ENCODE measurements at places on chromosomes 11 and 22. TPM values are rescaled to one million over a fixed set of nuclear protein-coding genes. Genes with fewer than 3 reads are reported as not detected.
A peak's percentile ranks its signal among the peaks of the same experiment; 100 is the strongest.

TSGA10IP gene
- total RNA-seq = not detected

HNRNPUL2 gene
- total RNA-seq = 60.0 TPM

CARD18 gene
- not detected for total RNA-seq

A4GALT gene
- 16.2 TPM for total RNA-seq

IGSF9B gene
- total RNA-seq = 4.3 TPM

GALNT18 gene
- total RNA-seq = 0.43 TPM

TBX1 gene
- 5.3 TPM for total RNA-seq

ZNF214 gene
- 0.70 TPM for total RNA-seq

DNA sequence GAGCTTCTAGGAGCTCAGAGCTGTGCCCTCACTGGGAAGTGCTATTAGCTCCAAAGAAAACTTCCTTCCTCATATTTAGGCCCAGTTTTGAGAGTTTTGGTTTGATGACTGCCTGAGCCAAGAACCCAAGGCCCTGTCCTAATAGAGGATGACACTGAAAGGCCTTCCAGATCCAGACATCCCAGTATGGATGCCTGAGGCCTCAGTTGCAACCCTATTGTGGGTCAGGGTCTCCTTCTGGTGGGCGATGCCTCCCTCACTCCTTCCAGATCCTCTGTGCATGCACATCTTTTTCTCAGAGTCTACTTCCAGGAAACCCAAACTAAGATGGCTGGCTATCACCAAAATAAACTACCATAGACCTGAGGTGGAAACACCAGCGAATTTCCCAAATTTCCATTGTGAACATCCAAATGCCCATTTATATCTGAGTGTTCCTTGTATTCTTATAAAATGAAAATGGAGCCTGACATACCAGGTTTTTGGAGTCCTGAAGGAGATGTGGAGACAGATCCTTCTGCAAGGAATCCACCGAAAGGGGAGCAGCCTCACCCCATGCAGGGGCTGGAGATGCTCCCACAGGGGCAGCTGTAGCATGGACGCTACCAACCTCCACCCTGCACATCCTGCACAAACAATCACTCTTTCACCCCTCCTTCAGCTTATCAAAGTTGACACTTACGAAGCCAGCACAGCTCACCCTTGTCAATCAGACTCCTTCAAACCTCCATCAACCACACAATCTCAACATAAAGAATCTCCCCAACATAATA lies 61.1 kb downstream of the GGTLC2 start:
- H3K27ac ChIP-seq = no peak overlapping the region
- no peaks in the 10 kb centered on the region for H3K36me3 ChIP-seq
- no peaks in the 10 kb centered on the region for H3K27me3 ChIP-seq
- peaks cover 5% of the 10 kb centered on the region for H3K4me1 ChIP-seq

GRCh38 chr22:47783433-47784366 lies 1021.2 kb downstream of the TBC1D22A start:
- no peak overlapping the region for H3K27ac ChIP-seq
- H3K4me3 ChIP-seq = no peak overlapping the region
- no peaks in the 10 kb centered on the region for H3K36me3 ChIP-seq
- DNase-seq = no peak
- no peaks in the 10 kb centered on the region for H3K27me3 ChIP-seq
- no peaks in the 10 kb centered on the region for H3K4me1 ChIP-seq

- no peaks in the 10 kb centered on the region for H3K4me1 ChIP-seq
- DNase-seq = peak; percentile 32
- H3K36me3 ChIP-seq = no peaks in the 10 kb centered on the region
- H3K4me3 ChIP-seq = no peak overlapping the region
Measured at GRCh38 chr11:27770576-27770975, 70.3 kb upstream of the BDNF start.

- H3K4me3 ChIP-seq = no peak overlapping the region
- no peak for DNase-seq
- no peak overlapping the region for H3K27ac ChIP-seq
- H3K36me3 ChIP-seq = no peaks in the 10 kb centered on the region
- peaks cover 4% of the 10 kb centered on the region for H3K27me3 ChIP-seq
Measured at GRCh38 chr11:3220101-3220500, 1.5 kb upstream of the MRGPRG start.

- H3K36me3 ChIP-seq = 0 out of 2 replicates have a peak, but pooled peaks cover 3% of the 10 kb centered on the region
- DNase-seq = peak; percentile 33
- no peaks in the 10 kb centered on the region for H3K4me1 ChIP-seq
- no peak overlapping the region for H3K4me3 ChIP-seq
- H3K27ac ChIP-seq = no peak overlapping the region
Measured at GRCh38 chr22:32389685-32390084, 22.4 kb downstream of the RTCB start.

- H3K4me1 ChIP-seq = peaks cover 38% of the 10 kb centered on the region
- no peak for DNase-seq
- H3K4me3 ChIP-seq = no peak overlapping the region
- peaks cover 3% of the 10 kb centered on the region for H3K36me3 ChIP-seq
- H3K27ac ChIP-seq = no peak overlapping the region
Measured at GRCh38 chr22:24148266-24149197, 32.8 kb upstream of the SUSD2 start.

GRCh38 chr22:25572708-25573171 lies 8.3 kb downstream of the GRK3 start:
- no peaks in the 10 kb centered on the region for H3K4me1 ChIP-seq
- no peak overlapping the region for H3K4me3 ChIP-seq
- no peaks in the 10 kb centered on the region for H3K36me3 ChIP-seq
- no peak for DNase-seq
- H3K27me3 ChIP-seq = no peaks in the 10 kb centered on the region

- DNase-seq = no peak
- H3K4me1 ChIP-seq = 0 out of 2 replicates have a peak, but pooled peaks cover 4% of the 10 kb centered on the region
- H3K4me3 ChIP-seq = no peak overlapping the region
- no peaks in the 10 kb centered on the region for H3K27me3 ChIP-seq
Measured at GRCh38 chr11:33151399-33151798, 9.9 kb downstream of the CSTF3 start.

DNA sequence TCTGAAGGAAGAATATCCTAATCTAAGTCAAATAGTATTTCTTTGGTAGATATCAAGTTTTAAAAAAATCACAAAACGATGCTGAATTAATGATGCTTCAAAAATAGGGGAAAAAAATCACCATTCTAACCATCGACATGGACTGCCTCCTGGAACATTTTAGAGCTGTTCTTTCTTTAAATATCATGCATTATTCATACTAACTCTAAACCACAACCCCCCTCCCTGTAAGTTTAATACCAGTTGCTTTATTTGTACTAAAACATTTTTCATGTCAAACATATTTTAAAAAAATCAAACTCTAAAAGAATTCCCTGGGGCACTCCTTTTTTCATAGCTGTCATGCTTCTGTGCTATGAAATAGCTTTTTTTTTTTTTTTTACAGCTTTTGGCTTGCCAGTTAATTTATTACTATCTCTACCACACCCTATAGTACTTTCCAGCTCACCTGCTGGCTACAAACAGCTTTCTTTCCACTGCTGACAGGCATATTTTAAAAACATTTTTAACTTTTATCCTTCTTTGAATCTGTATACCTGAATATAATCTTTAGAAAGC lies 256.9 kb downstream of the SOX6 start:
- H3K4me1 ChIP-seq = peaks cover 43% of the 10 kb centered on the region
- DNase-seq = no peak
- H3K27ac ChIP-seq = peak overlapping the region; percentile 61
- no peaks in the 10 kb centered on the region for H3K36me3 ChIP-seq
- no peak overlapping the region for H3K4me3 ChIP-seq

- H3K27ac ChIP-seq = no peak overlapping the region
- H3K36me3 ChIP-seq = no peaks in the 10 kb centered on the region
- no peaks in the 10 kb centered on the region for H3K4me1 ChIP-seq
- no peaks in the 10 kb centered on the region for H3K27me3 ChIP-seq
Measured at GRCh38 chr22:37269936-37270678, 12.2 kb upstream of the CYTH4 start.

DNA sequence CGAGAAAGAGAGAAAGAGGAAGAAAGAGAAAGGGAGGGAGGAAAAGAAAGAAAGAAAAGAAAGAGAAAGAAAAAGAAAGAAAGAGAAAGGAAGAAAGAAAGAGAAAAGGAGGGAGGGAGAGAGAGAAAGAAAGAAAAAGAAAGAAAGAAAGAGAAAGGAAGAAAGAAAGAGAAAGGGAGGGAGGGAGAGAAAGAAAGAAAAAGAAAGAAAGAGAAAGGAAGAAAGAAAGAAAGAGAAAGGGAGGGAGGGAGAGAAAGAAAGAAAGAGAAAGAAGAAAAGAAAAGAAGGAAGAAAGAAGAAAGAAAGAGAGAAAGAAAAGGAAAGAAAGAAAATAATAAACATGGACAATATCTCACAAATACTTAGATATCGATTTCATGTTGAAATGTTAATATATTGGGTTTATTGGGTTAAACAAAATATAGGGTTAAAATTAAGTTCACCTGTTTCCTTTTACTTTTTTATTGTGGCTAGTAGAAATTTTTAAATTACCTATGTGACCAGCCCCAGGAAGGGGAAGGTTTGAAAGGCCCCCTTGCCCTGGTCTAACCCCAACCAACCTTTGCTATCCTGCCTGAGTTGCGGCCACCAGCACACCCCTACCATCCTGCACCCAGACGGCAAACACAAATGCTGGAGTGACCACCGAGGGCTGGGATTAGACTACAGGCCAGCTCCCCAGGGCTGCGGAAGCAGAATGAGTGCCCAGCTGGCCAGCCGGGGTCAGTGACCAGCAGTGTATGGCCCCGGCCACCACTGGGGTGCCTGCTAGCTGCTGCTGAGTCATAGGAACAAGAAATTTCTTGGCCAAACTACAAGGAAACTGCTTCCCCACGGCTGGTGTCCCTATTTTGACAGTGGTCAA lies 81.0 kb upstream of the FGF3 start:
- DNase-seq = no peak
- H3K4me3 ChIP-seq = no peak overlapping the region
- H3K27ac ChIP-seq = no peak overlapping the region
- H3K4me1 ChIP-seq = peaks cover 1% of the 10 kb centered on the region

DNA sequence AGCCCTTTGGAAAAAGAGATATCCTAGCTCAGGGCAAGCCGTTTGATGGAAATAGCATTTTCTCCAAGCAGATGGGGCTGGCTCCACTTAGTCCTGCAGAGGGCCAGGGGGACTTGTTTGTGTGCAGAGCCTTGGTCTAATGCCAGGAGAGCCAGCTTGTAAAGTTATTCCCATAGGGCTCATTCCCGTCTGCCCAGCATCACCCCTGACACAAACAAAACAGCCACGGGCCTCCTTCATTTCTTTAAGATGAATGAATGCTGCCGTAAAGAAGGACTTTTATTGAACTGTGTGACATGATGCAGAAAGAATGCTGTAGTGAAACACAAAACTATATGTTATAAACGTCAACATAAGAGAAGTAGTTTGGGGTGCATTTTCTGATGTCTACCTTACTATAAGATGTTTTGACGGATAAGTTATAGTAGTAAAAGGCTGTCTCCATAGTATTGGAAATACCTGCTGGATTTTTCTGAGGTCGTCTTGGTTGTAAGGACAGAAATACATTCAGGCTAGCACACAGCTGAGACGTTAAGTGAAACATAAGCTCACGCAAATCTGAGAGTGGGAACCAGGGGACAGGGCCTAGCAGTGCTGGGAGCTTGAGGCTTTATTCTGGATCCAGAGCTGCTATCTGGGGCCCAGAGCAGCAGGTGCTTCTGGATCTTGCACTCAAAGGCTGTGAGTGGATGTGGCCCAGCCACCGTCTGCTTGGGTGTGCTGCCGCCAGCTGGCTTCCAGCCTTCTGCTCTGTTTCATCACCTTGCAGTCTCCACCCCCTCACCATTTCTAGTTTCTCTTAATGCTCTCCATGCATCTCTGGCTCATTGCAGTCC lies 53.3 kb downstream of the NCAM1 start:
- H3K27ac ChIP-seq = no peak overlapping the region
- H3K4me3 ChIP-seq = no peak overlapping the region
- H3K4me1 ChIP-seq = no peaks in the 10 kb centered on the region
- H3K36me3 ChIP-seq = no peaks in the 10 kb centered on the region

DNA sequence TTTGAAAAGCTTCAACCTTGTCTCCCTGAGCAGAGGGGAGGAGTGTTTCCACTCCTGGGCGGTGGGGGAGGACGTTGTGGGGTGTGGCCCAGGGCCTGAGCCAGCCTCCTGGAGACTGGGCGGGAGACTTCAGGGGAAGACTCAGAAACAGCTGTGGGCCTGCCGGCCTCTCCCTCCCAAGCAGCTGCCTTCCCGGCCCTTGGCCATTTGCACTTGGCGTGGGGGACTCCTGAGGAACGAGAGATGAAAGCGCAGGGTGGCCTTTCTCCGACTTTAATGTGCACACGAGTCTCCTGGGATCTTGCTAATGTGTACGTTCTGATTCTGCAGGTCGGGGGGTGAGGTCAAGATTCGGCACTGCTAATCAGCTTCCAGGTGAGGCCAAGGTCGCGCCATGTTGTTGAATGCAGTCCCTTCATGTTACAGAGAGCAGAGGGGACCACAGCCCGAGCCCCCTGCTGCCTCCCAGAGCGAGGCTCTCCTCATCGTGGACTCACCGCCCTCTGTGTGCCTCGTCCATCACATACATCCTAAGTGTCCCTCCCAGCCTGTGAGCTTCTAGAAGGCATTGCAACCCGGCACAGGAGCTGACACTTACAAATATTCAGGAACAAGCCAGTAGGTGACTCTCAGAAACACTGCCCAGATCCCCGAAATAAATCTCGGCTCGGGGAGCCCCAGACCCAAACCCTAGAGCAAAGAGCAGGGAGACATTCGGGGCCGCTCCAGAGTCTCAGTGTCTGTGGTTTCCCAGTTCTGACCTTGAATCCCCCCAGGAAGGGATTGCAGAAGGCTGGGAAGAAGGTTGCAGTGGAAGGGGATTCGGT lies 7.7 kb downstream of the LIF start:
- peak overlapping the region; percentile 68 for H3K27ac ChIP-seq
- H3K4me3 ChIP-seq = no peak overlapping the region
- no peaks in the 10 kb centered on the region for H3K36me3 ChIP-seq

GRCh38 chr11:34929794-34930763 lies 13.7 kb downstream of the PDHX start:
- no peaks in the 10 kb centered on the region for H3K27me3 ChIP-seq
- H3K4me3 ChIP-seq = peak overlapping the region; percentile 22
- DNase-seq = peak; percentile 93
- H3K27ac ChIP-seq = peak overlapping the region; percentile 93
- H3K4me1 ChIP-seq = peaks cover 50% of the 10 kb centered on the region
- no peaks in the 10 kb centered on the region for H3K36me3 ChIP-seq

GRCh38 chr11:35141071-35141470 lies 2.1 kb downstream of the CD44 start:
- no peak overlapping the region for H3K27ac ChIP-seq
- 0 out of 2 replicates have a peak, but pooled peaks cover 2% of the 10 kb centered on the region for H3K27me3 ChIP-seq
- H3K4me1 ChIP-seq = peaks cover 5% of the 10 kb centered on the region
- H3K36me3 ChIP-seq = no peaks in the 10 kb centered on the region

- no peaks in the 10 kb centered on the region for H3K36me3 ChIP-seq
- no peak overlapping the region for H3K4me3 ChIP-seq
- H3K27me3 ChIP-seq = no peaks in the 10 kb centered on the region
Measured at GRCh38 chr11:128568166-128568778, 19.1 kb downstream of the ETS1 start.

- no peaks in the 10 kb centered on the region for H3K27me3 ChIP-seq
- H3K4me3 ChIP-seq = no peak overlapping the region
- H3K4me1 ChIP-seq = peaks cover 10% of the 10 kb centered on the region
- H3K36me3 ChIP-seq = no peaks in the 10 kb centered on the region
- DNase-seq = no peak
- H3K27ac ChIP-seq = no peak overlapping the region
Measured at GRCh38 chr11:74025467-74026166, 16.7 kb upstream of the UCP3 start.

- H3K27ac ChIP-seq = no peak overlapping the region
- no peak overlapping the region for H3K4me3 ChIP-seq
- H3K36me3 ChIP-seq = peaks cover 3% of the 10 kb centered on the region
Measured at GRCh38 chr11:95778699-95779098, 10.9 kb downstream of the FAM76B start.

Data from Caco-2 (cell line).